ENCODE measurements at places on chromosomes 3 and 15.
A peak's percentile ranks its signal among the peaks of the same experiment; 100 is the strongest.

GRCh38 chr3:193498215-193498614, 56.5 kb downstream of the ATP13A4 start:
- no peak for DNase-seq

DNA sequence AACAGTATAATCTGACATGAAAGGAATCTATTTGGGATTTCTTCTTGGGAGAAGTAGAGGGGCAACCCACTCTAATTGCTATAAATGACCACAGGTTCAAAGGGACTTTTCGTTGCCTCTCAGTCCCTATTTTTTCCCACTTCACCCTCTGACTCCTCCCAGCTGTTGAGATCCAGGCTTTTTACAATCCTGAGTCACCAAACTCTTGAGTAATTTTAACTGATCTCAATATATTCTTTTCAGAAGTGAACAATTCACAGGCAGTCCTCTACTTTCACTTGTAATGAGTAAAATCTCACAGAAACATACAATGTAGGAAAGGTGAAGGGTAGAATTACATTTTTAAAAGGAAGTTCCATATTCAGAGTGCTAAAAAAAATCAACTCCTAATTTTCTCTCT, 44.6 kb downstream of the EIF4E3 start:
- DNase-seq: no peak

DNA sequence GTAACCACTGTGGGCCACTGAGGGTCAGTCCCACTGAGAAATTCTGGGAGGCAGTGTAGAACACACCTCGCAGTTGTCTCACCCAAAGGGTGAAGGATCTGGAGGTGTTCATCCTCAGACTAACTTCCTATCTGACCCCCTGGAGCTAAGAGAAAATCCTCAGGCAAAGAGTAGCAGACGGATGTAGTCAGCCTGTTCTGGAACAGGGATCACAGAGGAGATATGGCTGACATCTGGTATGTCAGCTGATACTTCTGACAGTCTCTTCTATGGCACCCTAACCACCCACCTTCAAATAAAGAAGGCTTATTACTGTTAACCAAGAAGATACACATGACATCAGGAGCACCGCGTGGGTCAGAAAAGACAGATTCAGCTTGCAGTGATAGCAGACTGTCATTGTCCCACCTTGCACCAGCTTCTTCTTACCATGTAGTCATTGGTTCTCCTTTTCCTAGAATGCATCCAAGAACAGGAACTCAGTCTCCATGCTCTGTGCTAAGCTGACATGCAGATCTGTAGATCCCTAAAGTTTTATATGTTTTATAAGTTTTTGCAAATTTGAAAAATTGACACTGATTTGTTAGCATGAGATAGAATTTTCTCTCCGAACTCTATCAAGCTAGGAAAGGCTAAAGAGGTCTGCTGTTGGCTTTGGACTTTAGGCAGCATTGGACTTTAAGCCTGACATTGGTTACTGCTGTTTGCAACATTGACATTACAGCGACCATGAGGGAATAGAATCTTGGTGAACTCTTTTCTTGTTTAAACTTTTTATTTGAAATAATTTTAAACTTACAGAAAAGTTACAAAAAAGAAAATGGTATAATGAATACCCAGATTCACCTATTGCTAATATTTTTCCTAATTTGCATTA, 60.4 kb downstream of the KBTBD12 start:
- no peak for DNase-seq

DNA sequence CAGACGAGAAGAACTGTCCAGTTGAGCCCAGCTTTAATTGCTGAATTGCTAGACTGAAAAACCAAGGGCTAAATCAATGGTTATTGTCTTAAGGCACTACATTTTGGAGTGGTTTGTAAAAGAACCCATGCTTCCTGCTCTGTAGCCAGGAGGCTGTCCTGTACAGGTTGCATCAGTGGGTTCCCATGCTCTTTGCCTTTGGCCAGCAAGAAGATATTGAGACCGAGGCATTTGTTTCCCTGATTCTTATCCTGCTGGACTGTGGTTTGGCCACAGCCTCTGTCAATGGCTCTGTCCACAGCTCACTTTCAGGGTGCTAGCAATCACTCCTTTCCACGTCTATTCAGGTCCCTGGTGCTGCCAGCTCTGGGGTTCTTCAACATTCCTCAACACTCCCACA, 89.6 kb downstream of the FAM43A start:
- no peak for DNase-seq

- no peak for DNase-seq
Observed at GRCh38 chr3:147812186-147812911, 403.2 kb downstream of the ZIC1 start.

- no peak for DNase-seq
Observed at GRCh38 chr15:81060907-81061306, 60.2 kb downstream of the TLNRD1 start.

GRCh38 chr15:76160426-76161152, 100.8 kb downstream of the TMEM266 start:
- no peak for DNase-seq

- DNase-seq: no peak
Observed at GRCh38 chr3:64188810-64189560, 36.3 kb downstream of the PRICKLE2 start.

- no peak for DNase-seq
Observed at GRCh38 chr3:101884776-101885175, 35.5 kb downstream of the NFKBIZ start.

DNA sequence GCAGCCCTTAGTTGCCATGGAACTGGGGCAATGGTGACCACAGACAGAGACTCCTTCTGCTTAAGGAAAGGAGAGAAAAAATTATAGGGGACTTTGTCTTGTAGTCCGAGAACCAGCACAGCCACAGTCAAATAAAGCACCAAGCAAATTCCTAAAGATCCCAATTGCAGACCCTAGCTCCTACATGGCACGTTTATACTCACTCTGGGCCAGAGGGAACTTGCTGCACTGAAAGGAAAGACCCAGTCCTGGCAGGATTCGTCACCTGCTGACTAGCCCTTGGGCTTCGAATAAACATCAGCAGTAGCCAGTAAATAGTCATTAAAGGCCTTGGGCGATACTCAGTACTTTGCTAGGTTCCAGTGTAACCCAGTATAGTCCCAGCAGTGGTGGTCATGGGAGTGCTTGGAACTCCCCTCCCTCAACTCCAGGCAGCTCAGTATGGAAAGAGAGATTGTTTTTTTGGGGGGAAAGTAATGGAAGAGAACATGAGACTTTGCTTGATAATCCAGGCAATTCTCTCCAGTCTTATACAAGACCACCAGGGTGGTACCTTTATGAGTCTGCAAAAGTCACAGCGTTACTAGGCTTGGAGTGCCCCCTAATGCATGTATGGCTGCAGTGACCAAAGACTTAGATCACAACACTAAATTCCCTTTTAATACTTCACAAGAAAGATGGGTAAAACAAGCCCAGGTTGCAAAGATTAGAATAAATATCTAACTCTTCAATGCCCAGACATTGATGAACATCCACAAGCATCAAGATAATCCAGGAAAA, 66.4 kb upstream of the AGTR1 start:
- DNase-seq: no peak

- no peak for DNase-seq
Observed at GRCh38 chr15:98942431-98942830, 65.2 kb downstream of the PGPEP1L start.

DNA sequence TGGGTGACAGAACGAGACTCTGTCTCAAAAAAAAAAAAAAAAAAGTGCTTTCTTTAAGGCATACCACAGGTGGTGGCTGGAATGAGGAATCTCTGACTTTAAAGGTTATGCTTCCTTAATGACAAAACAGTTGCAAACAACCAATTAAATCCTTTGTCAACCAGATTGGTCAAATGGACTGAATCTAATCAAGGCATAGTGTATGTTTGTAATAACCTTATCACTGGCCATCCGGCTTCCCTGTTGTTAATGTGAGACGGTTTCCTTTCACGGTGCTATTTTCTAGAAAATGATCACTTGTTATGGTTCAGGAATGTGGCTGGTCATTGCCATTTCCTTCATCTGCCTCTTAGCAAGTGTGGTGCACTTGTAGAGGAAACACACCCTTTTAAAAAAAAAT, 75.9 kb downstream of the FLNB start:
- no peak for DNase-seq

GRCh38 chr3:126914226-126914625, 68.7 kb upstream of the PLXNA1 start:
- no peak for DNase-seq

DNA sequence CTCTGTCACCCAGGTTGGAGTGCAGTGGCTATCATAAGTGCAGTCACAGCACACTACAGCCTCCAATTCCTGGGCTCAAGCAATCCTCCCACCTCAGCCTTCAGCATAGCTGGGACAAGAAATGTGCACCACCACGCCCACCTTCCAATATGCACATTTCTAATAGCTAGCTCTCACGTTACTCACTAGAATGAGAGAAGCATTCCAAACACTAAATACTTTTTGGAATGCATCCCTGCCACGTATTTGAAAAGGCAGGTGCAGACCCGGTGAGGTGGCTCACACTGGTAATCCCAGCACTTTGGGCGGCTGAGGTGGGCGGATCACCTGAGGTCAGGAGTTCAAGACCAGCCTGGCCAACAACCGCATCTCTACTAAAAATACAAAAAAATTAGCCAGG, 7.6 kb upstream of the TCF12 start:
- DNase-seq: no peak

- no peak for DNase-seq
Observed at GRCh38 chr3:152843955-152844354, 9.0 kb downstream of the P2RY1 start.

GRCh38 chr15:62491642-62492041, 326.6 kb upstream of the C2CD4B start:
- DNase-seq: no peak

DNA sequence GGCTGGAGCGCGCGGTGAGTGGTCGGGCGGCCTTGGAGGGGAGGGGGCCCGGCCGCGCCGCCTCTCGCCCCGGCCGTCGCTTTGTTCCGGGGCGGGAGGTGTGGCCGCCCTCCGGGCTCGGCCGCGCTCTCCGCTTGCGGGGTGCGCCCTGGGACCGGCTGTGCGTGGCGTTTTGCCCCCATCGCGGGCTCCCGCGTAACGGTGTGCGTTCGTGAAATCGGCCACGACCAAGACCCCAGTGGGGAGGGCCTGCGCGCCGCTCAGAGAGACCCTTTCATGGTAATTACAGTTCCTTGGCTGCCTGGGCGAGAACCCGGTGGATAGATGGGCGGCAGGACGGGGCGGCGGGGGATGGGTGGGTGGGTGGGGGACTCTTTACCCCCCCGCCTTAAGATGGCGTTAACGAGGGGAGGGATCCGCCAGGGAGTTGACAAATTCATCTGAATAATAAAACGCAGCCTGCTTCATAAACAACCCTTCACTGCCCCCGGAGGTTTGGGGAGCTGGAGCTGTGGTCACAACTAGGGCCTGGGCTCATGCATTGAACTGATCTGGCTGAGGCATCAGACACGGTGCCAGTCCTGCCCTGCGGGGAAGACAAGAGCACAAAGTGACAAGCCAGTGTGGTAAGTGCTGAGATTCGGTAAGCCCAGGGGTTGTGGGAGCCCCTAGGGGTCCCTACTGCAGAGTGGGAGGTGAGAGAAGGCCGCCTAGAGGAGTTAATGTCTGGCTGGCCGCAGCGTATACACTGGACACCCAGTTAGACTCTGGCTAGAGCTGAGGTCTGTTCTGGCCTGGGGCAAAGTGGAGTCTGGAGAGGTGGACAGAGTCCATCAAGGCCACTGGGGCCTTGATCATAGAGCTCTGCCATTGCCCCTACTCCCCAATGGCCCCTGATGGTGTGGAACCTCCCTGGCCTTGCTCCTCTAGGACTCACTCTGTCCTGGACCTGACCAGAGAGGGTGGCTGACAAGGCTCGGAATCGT, 668 bp downstream of the MRAS start:
- DNase-seq: no peak

DNA sequence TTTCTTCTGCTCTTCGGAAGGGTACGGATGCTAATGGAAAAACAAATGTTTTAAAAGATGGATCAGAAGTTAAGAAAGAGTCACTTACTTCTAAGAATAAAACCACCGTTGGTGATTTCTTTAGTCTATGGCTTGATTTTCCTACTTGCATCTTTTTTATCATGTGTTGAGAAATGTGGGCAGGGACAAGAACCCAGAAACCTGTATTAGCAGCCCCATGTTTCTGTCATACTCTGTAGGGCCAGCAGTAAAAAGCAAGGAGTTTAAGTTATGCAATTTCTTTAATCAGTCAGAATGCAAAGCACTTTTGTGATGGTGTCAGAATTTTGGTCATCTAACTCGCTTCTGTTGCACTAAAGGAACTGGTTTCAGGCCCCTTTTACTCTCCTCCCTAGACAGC, 150.0 kb downstream of the MEIS2 start:
- no peak for DNase-seq

DNA sequence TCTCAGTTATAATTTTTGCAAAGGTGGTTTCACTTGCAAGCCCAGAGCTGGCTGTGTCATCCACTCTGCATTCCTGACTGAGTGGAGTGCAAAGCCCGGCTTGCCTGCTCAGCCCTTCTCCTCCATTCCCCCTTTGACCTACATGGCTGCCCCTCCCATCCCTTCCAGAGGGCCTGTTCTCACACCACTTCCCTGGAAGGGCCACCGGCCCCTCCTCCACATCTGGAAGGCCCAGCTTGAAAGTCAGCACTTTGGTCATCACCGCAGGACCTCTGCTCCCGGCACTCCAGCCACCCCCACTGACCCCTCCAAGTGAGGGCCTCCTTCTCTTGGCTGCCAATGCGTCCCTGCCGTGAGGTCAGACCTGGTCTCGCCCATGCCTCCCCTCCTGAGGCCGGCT, 74.1 kb upstream of the RNF7 start:
- DNase-seq: no peak

DNA sequence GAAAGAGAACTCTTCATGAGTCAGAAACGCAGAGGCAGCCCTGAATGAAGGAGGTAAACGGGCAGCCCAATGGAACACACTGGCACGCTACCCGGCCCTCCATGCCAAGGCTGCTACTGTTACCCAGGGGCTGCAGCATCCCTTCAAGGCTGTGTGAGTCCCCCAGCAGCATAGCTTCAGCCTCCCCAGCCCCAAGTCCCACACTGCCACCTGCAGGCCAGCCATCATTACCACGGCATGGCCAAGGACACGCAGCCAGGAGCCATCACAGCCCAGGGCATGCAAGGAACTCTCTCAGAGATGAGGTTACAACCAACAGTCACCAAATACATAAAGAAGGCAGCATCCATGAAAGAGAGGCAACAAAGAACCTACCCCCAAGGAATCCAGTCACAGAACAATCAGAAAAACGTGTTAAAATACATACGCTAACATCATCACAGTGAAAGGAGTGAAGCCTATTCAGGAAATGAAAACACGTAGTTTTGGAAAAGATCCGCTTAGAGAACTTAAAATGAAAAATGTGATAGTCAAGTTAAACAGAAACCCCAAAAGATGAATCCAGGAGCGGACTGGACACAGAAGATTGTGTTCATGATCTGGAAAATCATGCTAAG, 22.4 kb downstream of the PLA2G4F start:
- DNase-seq: peak; percentile 52

DNA sequence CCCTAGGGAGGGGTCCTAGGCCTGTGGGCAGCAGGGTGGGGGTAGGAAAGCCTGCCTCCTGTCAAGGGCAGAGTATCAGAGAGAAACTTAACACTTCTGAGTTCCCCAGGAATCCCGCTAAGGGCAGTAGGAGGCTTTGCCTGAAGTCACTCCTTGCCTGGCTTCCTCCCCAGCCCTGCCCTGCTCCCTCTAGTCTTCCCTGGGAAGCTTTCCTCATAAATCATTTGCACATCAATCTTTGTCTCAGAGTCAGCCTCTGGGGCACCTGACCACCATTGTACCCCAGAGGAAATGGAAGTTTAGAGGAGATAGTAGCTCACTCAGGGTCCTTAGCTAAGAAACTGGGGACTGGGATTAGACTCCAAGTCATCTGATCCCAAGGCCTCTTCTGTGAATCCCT, 129.4 kb upstream of the TLE3 start:
- DNase-seq: no peak

GRCh38 chr3:187207062-187207461, 9.8 kb downstream of the RTP1 start:
- no peak for DNase-seq

- no peak for DNase-seq
Observed at GRCh38 chr3:171873580-171873979, 30.4 kb downstream of the TMEM212 start.
